NCI-H1436 treated with DMSO at 0.1 percent for 48 hours (cell line): ENCODE measurements at places on chromosomes 11 and 22.

DNA sequence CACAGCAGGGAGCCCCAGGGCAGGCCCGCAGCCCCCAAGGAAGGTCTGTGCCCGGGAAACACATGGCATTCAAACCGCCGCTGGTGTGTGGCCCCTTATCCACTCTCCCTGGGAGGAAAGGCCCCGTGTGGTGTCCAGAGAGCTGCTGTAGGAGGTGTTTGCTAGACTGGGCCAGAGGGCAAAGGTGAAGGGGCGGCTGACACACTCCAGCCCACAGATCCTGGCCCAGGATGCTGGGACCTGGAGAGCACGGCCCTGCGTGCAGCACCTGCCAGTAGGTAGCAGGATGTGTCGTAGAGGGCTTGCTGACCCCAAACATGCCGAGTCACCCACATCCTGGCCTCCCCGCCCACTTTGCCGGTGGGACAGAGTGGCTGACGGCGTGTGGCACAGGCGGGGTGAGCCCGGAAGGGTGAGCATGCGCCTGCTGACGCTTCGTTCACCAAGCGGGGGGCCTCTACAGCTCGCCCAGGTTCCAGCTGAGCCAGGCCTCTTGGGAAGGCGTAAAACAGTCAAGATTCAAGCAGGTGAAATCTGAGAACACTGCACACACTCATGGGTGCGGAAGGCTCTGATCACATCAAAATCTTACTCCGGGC, 11.0 kb downstream of the OSBPL5 start:
- no peak for DNase-seq

GRCh38 chr11:56848141-56848809, 99.8 kb upstream of the OR9G4 start:
- DNase-seq, result no peak

DNA sequence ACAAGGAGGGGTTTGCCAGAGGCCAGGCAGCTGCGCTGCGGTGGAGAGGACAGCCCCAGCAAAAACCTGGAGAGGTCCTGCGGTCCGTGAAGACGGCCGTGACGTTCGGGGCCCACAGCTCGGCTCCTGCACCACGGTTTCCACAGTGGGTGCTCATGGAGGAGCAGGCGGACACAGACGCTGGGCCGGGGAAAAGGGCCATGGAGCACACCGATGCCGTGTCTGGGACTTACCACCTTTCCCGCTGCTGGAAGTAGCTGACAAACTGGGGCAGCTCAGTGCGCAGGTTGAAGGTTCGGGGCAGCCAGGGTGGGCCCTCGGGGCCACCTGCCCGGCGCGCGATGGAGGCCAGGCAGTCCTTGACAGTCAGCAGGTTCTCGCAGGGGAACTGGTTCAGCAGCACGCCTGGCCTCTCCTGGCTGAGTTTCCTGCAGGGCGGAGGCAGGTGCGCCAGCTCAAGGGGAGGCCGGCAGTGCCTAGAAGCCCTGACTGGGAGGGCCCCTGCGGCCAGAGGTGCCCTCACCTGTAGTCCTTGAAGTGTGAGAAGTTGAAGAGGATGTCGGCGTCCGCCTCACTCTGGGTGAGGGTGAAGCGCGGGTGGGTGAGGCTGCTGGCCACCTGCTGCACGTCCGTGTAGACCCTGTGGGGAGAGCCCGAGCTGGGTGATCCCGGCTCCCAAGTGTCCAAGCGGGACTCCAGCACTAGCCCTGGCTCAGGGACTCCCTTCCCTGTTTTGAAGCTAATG, 12.8 kb downstream of the TTLL12 start:
- no peak for DNase-seq

GRCh38 chr22:32830473-32830872, 29.0 kb downstream of the TIMP3 start:
- no peak for DNase-seq

- no peak for DNase-seq
These were observed 12.8 kb upstream of the CAVIN3 start for GRCh38 chr11:6333095-6333494.

DNA sequence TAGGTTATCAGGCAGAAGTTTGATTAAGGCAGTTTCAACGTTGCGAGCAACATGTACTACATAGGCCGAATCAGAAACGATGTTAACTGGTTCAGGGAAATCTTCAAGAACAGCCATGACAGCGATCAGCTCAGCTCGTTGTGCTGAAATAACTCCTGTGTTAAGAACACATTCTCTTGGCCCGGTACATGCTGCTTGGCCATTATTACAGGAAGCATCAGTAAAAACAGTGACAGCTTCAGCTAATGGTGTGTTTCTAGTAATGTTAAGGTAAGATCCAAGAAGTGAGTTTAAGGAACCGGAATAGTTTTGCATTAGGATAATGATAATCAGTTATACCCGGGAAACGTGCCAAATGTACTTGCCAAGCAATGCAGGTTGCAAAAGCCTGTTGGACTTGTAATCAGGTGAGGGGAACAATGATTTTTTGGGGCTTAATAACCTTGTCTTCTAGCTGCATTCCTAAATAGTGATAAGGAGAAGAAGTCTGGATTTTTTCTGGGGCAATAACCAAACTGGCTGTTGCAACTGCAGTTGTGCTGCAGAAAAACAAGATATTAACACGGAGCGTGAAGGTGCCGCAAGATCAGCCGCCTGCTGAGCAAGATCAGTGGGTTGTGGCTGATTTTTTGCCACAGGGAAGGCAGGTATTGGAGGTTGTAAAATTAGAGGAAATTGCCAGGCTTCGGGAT, 14.3 kb downstream of the OR52K1 start:
- DNase-seq, result no peak

GRCh38 chr22:44615146-44615545, 86.9 kb upstream of the PRR5 start:
- no peak for DNase-seq

DNA sequence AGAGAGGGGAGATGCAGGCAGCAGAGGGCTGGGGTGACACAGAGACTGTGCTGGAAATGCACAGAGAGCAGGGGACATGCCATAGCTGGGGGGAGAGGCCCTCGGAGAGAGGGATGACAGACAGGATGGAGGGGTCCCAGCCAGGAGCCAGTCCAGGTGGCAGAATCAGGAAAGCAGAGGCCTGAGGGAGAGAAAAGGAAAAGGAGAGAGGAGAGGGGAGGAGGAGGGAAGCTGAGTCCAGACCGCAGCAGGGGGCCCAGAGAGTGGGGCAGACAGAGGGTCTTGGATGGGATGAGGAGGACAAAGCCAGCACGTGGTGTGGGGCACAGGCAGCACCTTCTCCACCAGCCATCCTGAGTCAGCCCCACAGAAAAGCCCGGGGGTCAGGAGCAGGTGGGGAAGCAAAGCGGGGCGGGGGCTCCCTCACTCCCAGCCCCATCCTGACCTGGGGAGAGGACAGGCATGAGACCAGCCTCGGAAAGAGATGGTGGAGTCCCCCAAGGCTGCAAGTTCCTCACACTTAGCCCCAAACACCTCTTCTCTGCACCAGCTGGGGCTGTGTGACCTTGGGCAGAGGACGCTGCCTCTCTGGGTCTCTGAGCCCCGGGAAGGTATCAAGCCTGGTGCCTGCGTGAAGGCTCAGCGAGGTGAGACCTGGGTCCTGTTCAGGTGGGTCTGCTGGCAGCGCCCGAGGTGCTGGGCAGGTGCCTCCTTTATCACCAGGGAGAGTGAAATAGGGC, 48.0 kb downstream of the IGLL1 start:
- DNase-seq, result no peak

GRCh38 chr11:19393941-19394340, 153.2 kb upstream of the E2F8 start:
- DNase-seq, result no peak

DNA sequence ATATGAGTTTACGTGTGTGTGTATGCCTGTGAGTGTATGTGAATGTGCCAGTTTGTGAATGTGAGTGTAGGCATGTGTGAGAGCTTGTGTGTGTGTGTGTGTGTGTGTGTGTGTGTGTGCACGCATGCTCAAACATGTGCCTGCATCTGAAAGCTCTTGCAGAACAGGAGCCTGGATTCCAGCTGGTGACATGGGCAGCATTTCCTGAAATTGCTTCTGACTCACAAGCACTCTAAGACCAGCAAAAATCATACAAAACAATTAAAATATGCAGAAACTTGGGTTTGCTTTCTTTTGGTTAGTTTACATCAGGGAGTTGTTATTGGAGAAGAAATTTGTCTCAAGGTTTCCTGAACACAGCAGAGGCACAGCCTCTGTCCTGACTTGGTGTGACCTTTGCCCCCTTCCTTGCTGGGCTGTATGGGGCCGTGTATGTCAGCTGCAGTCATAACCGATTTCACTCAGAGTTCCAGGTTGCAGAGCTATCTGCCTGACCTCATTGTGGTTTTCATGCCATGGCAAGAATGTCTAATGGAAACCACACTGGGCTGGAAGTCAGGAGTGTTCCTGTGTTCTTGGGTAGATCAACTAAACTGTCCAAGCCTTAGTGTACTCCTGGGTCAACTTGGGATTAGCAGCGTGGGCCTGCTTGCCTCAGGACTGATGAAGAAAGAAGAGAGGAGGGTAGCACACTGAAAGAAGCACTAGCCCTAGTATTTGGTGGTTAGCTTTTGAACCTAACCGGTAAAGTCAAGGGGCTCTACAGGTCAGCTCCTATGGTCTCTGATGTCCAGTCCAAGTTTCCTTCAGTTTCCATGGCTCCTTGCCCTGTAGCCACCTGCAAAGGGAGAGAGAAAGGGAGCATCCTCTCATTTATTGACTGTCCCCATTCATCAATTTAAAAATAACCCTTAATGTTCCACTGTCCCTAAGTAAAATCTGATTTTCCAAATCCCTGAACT, 143.7 kb downstream of the SNX19 start:
- no peak for DNase-seq

- no peak for DNase-seq
These were observed 90.4 kb downstream of the ABTB2 start for GRCh38 chr11:34267417-34267816.

DNA sequence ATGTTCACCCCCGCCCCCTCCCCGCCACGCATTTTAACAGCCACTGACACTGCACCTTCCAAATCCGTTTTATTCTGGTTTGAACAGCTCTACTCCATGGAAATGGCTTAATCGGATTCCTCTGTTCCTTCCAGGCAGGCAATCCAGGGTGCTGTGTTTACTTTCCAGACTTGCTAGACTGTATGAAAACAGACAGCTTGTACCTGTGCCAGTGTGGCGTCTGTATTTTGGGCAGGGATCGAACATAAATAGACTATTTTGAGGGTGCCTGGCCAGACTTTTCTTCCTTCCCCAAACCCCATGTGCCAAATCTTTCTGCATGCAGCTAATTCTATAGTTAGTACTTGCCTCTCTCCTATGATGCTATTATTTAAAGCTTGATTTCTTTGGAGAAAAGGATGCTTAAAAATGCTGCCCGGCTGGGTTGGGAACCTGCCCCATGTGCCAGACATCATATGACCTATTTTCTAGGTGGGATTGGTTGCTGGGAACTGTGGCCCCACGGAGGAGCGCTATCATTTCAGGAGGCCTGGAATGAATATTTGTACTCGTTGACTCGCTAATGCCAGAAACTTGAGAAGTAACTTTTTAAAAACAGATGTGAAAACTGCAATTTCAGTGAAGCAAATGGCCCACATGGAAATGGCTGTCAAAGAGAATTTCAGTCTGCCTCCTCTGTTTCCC, 814.8 kb downstream of the BRD1 start:
- no peak for DNase-seq

- DNase-seq, result no peak
These were observed 8.5 kb downstream of the PHOX2A start for GRCh38 chr11:72235351-72236057.

- no peak for DNase-seq
These were observed 79.5 kb upstream of the RTL6 start for GRCh38 chr22:44577391-44578109.

DNA sequence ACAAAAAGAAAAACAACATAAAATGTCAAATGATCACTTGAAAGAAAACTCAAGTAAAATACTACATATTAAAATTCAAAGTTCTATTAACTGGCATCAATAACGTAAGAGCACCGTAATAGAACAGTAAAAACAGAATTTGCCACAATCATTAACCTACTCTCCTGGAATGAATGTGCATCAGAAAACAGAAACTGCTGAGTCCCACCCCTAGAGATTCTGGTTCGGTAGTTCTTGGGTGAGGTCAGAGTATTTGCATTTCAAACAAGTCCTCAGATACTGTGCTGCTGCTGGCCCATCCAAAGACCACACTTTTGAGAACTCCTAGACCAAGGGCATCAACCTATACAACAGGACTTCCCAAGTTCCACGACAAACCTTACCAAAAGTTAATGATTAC, 23.5 kb downstream of the PITPNB start:
- no peak for DNase-seq

- no peak for DNase-seq
These were observed 3.7 kb downstream of the CST6 start for GRCh38 chr11:66015454-66015881.

DNA sequence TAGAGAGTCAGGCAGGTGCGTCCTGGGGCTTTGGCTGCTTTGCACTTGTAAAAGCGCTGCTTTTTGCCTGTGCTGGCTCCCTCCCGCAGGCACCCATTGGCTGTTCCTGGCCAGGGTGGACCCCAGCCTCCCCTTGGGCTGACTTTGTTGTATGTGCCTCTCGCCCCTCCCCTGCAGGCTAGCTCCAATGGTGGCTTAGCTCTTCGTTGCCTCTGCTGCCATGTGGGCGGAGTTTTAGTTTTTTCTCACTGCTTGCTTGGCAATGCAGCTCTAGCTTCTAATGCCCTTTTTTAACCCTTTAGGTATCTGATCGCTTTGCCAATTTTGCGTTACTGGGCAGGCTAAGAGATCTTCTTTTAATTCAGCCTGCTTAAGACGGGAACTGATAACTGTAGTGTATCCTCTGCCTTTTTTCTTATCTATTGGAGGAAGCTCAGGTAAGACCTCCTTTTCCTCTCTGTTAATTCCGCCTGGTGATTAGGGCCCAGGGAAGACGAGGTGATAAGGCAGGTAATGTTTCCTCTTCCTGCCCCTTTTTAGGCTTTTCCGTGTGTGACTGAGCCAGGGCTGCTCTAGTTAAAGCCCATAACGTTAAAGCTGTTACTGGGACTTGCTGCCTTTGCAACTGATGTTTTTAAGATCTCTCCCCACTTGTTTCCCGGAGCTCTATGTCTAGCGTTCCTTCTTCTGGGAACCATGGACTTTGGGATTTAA, 11.7 kb upstream of the GLYATL1 start:
- peak; percentile 5 for DNase-seq

DNA sequence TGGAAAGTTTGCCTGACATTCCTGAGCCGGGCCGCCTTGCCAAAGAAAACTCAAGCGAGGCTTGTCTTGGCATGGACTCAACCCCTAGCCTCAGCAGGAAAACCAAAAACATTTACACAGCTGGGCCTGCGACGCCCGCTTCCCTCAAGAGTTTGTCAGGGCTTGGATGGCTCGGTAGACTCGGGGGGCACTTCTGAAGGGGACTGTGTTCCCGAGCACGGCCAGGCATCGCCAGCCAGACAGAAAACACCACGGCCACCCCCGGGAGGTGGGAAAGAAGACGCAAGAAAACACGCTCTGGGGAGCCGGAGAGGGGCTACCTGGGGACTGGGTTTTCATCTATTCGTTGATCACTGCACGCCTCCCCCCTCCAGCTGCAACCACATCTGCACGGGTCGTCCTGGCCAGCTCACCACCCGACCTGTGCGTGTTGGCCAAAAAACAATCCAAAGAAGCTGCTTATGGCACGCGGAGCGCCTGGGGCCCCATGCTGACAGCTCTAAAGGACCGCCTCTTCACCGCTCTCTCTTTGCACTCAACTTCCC, 380.7 kb downstream of the MN1 start:
- DNase-seq, result no peak

- DNase-seq, result no peak
These were observed 17.2 kb downstream of the CLDN25 start for GRCh38 chr11:113796663-113797259.

GRCh38 chr11:115458877-115459276, 45.3 kb downstream of the CADM1 start:
- peak; percentile 61 for DNase-seq
